EH (cell line): ENCODE measurements at places on chromosomes 6 and 20.

DNA sequence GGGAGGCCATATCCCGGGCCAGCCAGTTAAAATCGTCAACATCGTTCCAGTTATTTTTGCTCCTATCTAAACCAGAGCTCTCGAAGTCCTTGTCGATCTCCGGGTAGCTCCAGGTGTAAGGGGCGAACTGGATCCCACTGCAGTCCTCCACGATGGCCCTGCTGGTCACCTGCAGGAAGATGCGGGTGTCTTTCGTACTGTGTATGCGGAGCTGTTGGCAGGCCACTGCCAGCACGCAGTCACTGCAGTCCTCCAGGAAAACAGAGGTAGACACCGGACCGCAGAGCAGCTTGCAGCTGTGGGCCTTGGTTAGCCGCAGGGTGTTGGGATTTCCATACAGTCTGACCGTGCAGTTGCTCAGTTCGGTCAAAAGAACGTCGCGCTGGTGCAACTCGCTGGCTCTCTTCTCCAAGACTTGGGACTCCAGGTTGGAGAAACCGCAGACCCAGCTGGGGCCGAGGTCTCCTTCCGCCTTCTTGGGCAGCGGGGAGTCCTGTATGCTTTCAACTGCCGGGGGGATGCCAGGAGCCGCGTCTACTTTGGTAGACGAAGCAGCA is 742 bp downstream of the TBCC start:
- peak; percentile 35 for DNase-seq

DNA sequence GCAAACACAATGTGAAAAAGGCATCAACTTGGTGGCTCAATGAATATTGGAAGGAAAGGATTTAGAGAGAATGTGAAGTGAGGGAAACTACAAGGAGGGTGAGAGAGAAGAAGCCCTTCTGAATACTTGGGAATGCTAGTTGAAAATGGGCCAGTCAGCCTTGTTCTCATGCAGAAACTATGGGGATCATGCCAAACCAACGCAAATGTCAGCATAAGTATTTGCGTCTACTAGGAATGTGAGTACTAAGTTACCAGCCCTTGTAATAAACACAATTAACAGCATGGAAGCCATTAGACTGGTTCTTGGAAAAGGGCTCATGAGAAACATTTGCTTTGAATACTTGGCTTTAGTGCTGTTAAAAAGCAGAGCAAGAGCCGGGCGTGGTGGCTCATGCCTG is 54.9 kb upstream of the AIG1 start:
- peak; percentile 60 for DNase-seq

- DNase-seq = peak; percentile 25
These were observed 488.5 kb upstream of the BTBD3 start for GRCh38 chr20:11429168-11429567.

- no peak for DNase-seq
These were observed 323.8 kb downstream of the QKI start for GRCh38 chr6:163738304-163738703.

DNA sequence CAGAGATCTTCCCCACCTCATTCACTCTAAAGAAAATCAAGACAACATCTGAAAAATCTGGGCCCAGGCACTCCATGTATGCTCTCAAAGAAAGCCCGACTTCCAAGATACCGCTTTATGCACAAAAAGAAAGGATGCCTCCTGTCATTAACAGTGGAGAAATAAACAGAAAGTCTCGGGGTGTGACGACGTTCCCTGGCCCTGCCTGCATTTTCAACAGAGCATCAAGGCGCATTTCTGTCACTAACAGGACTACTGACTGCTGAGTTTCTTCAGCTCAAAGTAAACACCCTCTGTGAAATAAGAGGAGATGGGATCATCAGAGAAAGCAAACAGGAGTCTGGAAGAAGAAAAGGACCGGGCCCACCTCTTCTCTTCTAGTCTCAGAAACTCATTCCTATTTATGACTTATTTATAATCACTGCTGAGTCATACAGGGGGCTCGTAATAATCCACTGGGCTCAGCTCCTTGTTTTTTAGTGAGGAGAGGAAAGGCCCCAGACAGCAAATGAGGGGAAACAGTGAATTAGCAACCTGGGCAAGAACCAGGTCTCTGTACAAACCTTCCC is 99.7 kb downstream of the ZMYND8 start:
- peak; percentile 60 for DNase-seq

DNA sequence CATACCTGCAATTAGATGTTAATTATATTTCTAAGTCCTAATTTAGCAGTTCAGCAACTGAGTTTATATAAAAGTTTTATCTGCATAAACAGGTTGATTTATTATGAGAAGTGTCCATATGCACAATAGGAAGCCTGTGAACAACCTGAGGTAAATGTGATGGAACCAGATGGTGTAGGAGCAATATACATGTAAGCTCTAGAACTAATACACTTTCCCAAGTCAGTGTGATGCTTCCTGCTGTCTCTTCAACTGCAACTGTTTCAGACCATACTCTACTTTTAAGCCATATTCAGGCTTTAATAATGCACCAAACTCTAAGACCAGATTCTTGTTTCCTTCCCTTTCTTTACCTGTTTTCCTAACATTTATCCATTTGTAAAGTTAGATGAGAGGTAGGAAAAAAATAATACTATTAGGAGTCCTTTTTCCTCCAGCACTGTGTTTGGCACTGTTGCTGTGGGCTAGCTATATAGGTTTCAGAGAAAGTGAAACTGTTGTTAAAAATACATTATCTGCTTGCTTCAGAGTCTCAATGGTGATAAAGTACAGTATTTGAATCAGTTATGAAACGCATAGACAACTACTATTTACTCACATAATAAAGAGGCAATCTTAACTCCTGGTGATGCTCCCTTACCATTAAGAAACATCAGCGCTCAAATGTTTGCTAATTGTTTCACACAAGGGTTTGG is 1009.3 kb downstream of the GRIK2 start:
- no peak for DNase-seq

GRCh38 chr6:151617539-151617938 is 123.7 kb downstream of the CCDC170 start:
- DNase-seq = no peak

DNA sequence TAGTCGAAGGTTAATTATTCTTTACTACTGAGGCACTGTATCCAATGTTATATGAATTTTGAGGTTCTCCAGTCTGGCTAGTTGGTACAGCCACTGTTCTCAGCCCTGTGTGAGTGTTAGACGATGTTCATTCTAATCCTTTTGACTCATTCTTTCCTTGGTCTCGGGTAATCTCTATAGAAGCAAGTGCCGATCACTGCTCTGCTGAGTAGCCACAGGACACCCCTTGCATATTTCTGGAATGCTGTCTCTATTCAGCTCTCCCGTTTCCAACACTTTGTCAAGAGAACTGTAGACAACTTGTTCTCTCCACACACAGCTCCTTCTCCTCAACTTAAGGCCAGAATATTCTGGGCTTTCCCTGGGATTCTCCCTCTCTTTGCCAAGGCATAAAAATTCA is 42.4 kb upstream of the PLCB1 start:
- DNase-seq = no peak

- DNase-seq = no peak
These were observed 27.6 kb downstream of the SSR1 start for GRCh38 chr6:7285416-7285815.

DNA sequence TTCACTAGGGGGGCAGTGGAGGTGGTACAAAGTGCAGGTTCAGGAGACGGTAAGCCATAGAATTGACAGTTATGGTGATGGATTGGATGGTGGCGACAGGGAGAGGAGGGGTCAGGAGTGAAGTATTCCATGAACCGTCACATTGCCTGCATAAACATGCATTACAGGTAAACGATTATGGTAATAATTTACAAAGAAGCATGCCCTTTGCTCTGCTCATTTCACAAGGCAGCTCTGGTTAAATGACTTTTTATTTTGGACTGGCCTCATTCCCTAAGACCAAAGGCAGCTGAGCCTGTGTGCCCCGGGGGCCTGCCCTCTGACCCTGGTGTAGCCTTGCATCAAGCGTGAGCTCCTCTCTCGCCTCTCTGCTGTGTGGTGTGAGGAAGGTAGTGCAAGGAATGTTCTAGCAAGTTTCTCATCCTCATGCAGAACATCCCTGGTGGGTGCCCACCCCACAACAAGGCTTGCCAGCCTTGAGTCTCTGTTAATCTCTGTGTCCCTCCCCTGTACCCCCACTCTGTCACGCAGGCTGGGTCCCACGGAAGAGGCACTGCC is 59.0 kb downstream of the PPP1R14C start:
- DNase-seq = no peak

DNA sequence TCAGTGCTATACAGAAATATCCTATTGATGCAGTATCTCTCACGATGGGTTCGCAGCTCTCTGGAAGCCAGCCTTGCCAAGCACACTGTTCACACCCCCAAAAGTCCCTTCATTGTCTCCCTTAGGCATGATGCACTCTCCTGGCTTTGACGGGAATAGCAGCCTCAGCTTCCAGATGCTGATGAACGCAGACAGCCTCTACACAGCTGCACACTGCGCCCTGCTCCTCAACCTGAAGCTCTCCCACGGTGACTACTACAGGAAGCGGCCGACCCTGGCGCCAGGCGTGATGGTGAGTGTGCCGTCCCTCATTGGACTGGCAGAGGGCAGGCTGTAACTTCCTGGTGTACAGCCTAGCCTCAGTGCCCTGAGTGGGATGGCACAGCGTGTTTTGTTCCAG is 60.0 kb upstream of the PBOV1 start:
- peak; percentile 22 for DNase-seq

DNA sequence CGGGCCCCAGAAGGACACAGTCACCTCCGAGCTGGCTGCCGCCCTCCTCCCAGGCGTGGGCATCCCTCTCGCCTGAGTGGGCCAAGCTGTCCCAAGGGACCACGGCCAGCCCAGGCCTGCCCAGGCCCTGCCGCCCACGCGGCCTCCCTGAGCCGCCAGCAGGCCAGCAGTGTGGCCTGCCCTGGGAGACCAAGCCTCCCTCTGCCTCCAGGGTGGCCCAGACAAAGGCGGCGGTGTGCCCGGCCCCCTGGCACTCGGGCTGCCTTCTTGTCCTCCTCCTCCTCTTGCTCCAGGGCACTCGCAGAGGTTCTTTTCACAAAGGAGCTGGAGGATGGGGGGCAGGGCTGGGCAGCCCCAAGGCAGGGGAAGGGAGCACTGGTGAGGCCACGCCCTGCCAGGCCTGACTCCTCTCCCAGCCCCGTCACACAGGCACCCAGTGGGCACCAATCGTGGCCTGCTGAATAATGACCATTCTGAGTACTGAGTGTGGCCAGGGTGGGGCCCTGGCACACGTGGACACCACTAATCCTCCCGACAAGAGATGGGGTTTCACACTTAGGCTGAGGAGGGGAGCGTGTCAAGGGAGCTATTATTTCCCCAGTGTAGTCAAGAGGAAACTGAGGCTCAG is 25.3 kb downstream of the NOL4L start:
- no peak for DNase-seq

- DNase-seq = no peak
These were observed 33.6 kb upstream of the GMPR start for GRCh38 chr6:16204653-16205376.

DNA sequence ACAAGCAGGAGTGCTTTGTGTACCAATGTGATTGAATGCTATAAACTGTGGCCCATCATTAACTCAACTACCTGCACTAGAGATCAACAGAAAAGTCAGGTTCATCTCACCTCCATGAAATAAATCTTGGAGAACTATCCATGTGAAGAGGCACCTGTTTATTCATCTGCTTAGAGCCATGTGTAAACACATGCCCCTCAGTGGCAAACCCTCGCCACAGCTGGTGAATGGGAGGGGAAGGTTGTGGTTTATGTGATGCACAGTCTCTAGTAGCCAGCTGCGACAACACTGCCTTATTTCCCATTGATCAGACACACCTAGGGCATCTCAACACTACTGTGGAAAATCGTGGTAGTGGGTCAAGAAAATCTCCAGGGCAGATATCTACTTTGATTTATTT is 640.2 kb downstream of the PTPRT start:
- DNase-seq = no peak

GRCh38 chr6:34817446-34817845 is 25.6 kb downstream of the BLTP3A start:
- DNase-seq = peak; percentile 28
